Globus pallidus (tissue), 1 donor: ENCODE measurements at places on chromosomes 11 and 22.
A peak's percentile ranks its signal among the peaks of the same experiment; 100 is the strongest.

DNA sequence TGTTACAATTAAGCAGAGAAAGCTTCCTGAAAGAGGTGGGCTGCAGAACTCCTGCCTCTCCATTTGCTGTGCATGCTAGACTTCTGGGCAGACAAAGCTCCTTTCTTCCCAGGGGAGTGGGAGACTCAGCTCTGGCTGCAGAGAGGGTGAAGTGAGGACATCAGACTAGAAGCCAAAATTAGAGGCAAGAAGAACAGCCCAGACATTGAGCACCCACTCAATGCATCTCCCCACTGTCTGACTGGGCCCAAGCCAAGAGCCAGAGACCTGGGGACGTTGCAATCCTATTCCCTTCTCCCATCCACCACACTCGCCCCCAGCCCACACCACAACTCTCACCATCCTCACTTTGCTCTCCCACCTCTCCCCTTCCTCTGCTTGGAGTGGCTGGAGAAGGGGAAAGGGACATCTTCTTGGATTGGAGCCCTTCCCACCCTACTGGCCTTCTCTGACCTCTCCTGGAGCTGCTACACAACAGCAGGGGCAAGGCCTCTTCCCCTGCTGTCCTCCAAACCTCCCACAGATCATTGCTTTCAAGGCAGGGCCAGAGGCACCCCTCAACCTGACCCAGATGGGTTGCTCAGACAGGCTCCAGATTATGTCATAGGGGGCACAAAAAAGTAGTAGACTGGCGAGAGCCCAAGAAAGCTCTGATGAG, 477.7 kb upstream of the CADM1 start:
- DNase-seq, result no peak

- no peak for DNase-seq
Observed at GRCh38 chr11:44823006-44823405, 96.2 kb downstream of the TSPAN18 start.

GRCh38 chr11:109958821-109959166, 134.4 kb upstream of the ZC3H12C start:
- DNase-seq, result no peak

GRCh38 chr11:80980227-80980626, 1539.4 kb upstream of the TENM4 start:
- DNase-seq, result no peak

GRCh38 chr11:47278058-47278457, 8.1 kb downstream of the MADD start:
- no peak for DNase-seq

DNA sequence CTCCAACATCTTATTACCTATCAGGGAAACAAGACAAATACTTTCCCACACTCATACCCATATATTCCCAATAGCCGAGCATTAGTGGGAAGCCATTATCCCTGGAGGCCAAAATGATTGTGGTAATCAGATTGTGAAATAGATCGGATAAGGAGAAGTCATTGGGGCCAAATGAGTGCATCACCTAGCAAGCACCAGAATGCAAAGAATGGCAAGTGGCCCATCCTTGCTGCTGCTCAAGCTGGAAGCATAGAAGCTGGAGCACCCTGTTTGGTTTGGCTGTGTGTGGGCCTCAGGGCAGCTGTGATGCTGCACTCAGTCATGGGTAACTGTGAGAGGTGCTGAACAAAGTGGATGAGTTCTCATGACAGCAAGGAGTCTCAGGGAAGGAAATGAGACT, 18.7 kb upstream of the DBX1 start:
- no peak for DNase-seq

GRCh38 chr22:31509061-31509762, 12.9 kb downstream of the SFI1 start:
- DNase-seq, result no peak

DNA sequence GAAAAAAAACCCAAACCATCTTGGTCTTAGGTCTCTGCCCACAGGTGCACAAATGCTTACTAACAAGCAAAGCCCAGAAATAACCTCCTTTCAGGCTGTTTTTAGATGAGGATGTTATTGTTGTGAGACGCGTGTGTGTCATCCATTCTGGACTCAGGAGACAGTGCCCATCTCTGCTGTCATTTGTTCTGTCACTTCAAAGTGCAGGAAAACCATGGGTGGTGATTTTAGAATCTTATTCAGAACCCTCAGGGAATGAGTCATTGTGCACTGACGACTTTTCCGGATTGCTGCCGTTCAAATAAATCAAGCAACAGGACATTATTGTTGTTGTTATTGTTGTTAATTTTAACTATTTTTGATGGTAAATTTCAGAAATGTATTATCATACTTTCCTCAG, 110.3 kb downstream of the LRRC32 start:
- DNase-seq, result no peak

- no peak for DNase-seq
Observed at GRCh38 chr11:66619080-66619554, 2.7 kb downstream of the RBM14 start.

DNA sequence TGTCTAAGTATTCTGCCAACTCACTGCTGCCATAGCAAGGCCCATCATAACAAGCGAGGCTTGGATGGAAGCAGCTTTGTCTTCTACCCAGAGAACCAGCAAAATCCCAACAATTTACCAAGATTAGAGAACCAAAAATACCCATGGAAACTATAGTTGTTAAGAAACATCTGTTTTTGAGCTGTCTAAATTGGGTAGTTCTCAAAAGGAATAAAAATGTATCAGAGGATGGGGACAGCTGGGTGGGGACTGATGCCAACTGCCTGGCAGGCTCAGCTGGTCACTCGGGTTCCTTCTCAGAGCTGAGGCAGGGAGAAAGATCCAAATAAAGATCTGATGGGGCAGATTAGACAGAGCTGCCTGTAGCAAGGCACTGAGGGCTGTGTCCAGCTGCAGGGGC, 85.9 kb upstream of the GRK3 start:
- no peak for DNase-seq

DNA sequence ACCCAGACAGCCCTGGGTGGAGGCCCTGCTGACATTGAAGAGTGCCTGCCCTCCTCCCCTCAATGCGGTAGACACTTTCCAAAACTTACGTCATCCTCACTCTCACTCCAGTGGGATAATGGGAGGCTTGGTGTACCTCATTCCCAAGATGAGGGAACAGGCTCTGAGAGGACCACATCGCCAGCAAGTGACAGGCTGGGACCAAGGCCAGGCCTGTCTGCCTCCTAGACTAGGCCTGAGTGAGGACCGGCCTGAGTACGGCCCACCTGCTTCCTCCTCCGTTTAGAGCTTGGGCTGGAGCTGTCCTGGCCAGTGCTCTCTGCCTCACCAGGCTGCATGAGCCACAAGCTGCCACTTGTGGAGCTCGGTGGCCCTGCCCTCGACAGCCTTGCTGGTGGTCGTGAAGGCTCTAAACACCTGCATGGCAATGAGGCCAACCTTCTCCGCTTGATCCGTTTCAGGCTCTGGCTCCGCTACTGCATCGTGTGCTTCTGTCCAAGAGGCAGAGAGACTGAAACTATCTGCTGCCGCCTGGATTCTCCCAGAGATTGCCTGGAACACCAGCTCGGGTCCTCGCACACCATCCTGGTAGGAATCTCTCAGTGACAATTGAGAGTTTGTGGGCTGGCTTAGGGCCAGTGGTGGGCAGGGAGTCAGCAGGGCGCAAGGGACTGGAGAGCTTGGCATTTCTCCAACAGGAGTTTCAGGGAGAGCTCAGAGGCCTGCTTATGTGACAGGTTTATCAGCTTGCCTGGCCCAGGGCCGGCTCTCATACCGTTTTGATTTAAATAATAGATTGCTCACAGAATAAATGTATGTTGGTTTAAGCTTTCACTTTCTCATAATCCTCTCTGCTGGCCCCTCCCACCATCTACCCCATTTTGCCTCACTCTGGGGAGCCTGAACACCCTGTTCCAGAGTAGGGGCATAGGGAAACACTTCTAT, 9.4 kb downstream of the LRRC75B start:
- no peak for DNase-seq

GRCh38 chr11:22539821-22540256, 85.8 kb downstream of the FANCF start:
- DNase-seq, result peak; percentile 20

GRCh38 chr11:16001899-16002426, 354.4 kb downstream of the SOX6 start:
- no peak for DNase-seq

GRCh38 chr11:103325686-103326069, 216.5 kb downstream of the DYNC2H1 start:
- DNase-seq, result no peak

- no peak for DNase-seq
Observed at GRCh38 chr11:21909145-21909544, 283.7 kb upstream of the ANO5 start.

DNA sequence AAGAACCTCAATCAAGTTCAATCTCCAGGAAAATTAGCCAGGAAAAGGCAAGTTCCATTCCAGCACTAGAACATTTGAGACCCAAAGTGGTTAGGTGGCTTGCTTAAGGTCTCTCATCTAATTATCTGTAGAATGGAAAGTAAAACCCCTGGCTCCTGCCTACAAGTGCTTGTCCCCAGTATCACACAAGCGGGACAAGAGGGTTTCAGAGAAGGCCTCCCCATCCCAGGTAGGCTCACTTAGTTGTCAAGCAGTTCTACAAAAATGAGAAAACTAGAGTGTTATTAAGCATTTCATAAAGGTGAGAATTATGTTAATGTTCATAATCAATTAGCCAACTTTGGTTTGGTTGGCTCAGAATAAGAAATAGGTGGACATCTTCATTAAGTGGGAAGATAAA, 5.5 kb downstream of the POU2AF1 start:
- no peak for DNase-seq

- no peak for DNase-seq
Observed at GRCh38 chr11:13368041-13368446, 90.5 kb downstream of the BMAL1 start.

GRCh38 chr22:30822216-30823014, 127.7 kb downstream of the OSBP2 start:
- DNase-seq, result no peak

DNA sequence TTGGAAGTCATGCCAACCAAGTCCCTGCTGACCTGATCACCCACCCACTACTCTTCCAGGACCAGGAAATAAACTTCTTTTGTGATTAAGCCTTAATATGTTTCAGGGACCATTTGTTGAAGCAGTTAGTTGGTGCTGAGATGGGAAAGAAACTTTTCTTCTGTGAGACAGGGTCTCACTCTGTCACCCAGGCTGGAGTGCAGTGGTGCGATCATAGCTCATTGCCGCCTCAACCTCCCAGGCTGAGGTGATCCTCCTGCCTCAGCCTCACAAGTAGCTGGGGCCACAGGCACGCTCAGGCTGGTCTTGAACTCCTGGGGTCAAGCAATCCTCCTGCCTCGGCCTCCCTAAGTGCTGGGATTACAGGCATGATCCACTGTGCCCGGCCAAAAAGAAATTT, 10.6 kb downstream of the SUSD2 start:
- DNase-seq, result no peak

GRCh38 chr11:115464269-115464668, 39.9 kb downstream of the CADM1 start:
- DNase-seq, result no peak

- peak; percentile 7 for DNase-seq
Observed at GRCh38 chr11:88552379-88553062, 215.0 kb upstream of the CTSC start.

GRCh38 chr11:96338910-96339705, 3.9 kb downstream of the MAML2 start:
- DNase-seq, result peak; percentile 98

GRCh38 chr22:25701056-25701780, 40.8 kb upstream of the MYO18B start:
- DNase-seq, result peak; percentile 64

GRCh38 chr11:12414611-12415010, 37.2 kb downstream of the PARVA start:
- DNase-seq, result no peak

- no peak for DNase-seq
Observed at GRCh38 chr11:64745189-64745520, 1.2 kb upstream of the RASGRP2 start.

- DNase-seq, result no peak
Observed at GRCh38 chr11:7486098-7486780, 933 bp downstream of the OLFML1 start.

- no peak for DNase-seq
Observed at GRCh38 chr11:133966921-133967598, 10.3 kb upstream of the IGSF9B start.

DNA sequence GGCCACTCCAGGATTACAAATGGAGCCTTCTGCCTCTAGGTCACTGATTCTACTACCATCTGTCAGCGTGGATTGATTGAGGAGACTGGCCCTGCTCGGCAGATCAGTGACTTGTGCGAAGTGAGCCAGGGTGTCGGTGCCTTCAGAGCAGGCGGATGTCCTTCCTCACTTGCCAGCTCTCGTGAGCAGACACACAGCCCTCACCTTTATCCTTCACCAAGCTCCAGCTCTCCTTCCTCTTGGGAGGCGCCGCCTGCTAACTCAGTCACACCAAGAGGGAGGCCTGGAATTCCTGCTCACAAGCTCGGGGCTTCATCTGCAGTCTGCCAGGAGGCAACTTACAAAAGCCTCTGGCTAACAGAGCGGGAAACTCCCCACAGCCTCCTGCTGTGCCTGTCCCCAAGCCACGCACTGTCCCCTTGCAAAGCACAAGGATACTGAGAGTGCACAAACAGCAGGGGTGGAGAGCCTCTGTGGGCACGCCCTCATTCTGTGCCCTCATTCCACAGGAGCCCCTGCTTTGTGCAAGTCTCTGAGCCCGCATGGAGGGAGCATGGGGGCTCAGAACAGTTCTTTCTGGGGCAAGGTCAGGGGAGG, 3.5 kb upstream of the TCF20 start:
- DNase-seq, result no peak

DNA sequence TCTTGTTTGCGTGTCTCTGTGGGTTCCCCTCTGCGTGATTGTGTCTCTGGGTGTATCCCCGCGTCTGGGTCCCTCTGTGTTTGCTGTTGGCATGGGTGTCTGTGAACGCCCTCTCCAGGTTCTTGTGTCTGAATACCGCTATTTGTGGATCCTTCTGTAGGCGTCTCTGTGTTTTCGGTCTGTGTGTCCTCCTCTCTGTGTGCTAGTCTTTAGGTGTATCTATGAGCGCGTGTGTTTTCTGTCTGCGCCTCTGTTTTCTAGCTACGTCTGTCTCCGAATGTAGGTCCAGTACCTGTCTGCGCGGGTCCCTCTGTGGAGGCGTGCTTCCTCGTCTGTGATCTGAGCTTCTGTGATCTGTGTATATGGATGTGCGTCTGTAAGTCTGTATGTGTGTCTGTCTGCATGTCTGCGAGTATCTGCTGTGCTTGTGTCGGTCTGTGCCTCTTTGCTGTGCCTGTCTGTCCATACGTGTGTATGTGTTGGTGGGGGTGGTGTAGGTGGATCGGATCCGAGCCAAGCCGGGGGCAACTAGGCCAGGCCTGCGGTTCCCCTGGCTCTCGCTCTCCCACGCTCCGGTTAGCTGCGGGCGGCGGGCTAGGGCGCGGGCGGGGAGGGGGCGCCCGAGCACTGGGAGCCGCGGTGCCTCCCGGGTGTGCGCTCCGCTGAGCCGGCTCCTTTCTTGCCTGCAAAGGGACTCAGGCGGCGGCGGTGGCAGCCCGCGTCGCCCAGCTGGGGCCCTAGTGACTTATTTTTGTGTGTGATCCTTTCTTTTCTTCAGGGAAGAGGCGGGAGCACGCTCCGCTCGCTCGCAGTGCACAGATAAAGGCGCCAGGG, 105.3 kb upstream of the E2F8 start:
- DNase-seq, result peak; percentile 57
